ENCODE measurements at places on chromosomes 6 and 20.

DNA sequence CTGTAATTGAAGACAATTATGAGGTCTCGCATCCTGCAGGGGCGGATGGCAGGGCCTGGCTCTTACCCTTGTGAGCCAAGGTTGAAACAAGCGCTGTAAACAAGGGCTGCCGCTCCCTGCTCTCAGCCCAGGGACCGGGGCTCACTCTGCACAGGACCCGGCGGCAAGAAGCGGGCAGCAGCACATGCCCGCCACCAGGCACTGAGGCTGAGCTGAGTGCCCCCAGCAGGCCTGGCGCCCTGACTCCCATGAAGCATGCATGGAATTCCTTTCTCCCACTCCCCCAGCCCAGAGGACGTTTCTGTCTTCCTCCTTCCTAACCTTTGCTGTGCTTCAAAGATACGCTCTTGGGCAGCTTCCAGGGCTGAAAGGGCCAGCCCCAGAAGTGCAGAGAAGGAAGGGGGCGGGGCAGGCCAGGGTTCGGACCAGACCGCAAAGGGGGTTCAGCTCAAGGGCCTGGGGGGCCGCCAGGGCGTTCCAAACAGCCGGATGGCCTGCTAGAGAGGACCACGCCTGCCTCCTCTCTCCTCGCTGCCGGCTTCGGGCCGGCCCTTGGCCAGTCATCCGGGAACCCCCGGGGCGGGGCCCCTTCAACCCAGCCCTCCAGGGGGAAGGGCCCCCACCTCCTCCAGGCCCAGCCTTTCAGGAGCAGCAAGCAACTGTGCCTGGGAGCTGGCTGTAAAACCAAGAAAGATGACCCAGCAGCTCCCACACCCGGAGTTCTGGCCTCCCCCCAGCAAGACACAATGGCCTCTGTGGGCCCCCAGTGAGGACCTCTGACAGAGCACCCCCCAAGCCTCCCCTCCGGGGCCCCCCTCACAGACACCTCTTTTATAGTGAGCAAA, 109.9 kb downstream of the NOL4L start:
- ATAC-seq: no peak

DNA sequence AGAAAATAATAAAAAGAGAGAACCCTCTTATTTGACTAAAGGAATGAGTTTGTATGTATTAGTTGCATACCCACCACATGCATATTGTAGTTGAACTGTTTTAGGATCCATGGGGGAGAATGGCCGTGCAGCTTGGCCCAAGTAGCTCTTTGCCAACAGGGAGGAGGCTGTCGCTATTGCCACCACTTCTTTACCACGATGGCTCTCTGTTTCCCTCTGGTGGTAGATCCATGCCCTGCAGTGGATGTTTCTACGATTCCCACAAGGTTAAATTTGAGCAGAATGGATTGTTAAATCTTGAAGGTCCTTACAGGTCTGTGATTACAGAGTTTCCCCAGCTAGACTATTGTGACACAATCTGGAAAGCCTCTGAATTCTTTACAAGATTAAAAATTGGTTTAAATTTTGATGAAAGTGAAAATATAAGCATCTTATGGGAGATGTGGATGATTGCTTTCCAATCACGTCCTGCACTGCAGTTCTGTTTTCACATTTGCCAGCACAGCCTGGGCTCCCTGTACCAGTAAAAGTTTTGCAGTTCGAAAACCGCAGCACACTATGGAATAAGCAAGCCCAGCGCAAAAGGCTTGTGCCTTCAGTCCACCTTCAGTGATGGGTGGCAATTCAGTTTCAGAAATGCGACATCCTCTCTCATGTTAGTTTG, 34.4 kb upstream of the FNDC1 start:
- peak; percentile 82 for ATAC-seq

DNA sequence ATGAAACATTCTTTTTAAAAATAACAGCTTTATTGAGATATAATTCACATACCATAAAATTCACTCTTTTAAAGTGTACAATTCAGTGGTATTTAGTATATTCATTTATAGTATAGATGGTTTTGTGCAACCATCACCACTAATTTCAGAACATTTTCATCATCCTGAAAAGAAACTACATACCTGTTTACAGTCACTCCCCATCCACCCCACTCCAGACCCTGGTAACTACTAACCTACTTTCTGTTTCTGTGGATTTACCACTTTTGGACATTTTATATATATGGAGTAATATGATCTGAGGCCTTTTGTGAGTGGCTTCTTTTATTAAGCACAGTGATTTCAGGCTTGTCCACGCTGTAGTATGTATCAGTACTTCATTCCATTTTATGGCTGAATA, 2.5 kb upstream of the TMEM217 start:
- ATAC-seq: peak; percentile 4

- no peak for ATAC-seq
These were observed 147.4 kb downstream of the ALDH8A1 start for GRCh38 chr6:134802426-134803058.

DNA sequence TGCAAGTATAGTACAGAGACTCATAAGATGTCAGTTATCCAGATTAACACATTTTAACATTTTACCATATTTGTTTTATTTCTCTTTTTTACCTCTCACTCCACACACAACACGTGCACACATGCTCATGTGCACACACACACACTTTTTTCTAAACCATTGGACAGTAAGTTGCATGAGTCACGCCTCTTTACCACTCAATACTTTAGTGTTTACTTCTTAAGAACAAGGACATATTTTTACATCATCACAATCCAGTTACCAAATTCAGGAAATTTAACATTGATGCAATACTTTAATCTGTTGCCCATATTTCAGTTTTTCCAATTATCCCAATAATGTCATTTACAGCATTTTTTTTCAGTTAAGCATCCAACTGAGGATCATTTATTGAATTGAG, 109.0 kb downstream of the RIN2 start:
- no peak for ATAC-seq

DNA sequence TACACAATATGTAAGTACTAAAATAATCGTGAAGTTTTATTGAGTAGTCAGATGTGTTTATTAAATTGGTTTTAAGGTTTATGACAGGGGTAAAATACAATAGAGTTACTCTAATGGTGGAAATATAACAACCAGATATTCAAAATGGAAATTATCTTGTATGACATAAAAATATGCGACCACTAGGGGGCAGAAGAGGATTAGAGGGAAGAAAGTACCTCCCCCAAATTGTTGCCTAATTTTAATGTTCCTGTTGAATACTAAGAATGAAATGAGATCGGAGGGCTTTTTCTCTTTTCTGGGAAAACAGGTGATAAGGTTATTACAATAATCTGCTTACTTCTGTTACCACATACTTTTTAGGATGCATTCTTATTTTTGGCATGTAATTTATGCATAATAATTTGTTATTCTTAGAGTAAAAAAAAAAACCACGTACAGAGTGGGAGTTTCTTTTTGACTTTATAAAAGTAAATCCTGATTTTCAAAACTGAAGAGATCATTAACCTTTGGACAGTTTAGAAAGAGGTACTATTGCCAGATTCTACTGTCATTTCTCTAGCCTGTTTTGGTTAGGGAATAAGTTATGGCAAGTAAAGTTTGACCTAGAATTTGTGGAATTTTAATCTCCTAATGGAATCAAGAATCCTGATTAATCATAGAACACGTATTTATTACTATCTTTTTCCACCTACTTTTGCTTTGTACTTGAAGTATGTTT, 159.2 kb downstream of the CD109 start:
- no peak for ATAC-seq

- no peak for ATAC-seq
These were observed 230.2 kb downstream of the PRKN start for GRCh38 chr6:162497389-162497788.

GRCh38 chr20:10217721-10218410, 764 bp upstream of the SNAP25 start:
- no peak for ATAC-seq

DNA sequence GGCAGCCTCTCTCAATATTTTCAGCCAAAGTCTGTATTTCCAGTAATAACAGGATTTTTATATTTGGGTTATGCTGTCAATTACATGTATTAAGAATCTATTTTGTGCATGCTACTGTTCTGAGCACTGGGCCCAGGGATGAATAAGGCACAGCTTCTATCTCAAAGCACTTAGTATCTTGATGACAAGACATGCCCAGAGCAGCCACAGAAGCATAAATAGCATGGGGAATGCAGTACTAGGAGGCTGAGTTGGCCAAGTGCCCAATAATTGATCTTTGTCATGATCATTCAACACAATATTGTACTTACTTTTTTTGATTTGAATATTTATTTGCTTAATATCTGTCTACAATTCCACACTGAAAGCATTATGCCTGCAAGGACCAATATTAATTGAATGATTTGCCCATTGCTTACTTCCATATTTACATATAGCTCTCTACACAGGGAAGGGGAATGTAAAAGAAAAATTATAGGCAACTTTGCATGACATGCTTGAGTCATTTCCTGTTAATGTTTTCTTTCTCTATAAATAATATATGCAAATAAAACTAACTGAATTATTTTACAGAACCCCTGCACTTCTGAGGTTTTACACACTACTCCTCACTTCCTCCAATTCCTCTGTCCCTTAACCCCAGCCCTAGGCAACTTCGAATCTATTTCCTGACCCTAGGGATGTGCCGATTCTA, 298.9 kb upstream of the BMP2 start:
- no peak for ATAC-seq

- no peak for ATAC-seq
These were observed 406 bp upstream of the TRIM26 start for GRCh38 chr6:30213667-30213956.

DNA sequence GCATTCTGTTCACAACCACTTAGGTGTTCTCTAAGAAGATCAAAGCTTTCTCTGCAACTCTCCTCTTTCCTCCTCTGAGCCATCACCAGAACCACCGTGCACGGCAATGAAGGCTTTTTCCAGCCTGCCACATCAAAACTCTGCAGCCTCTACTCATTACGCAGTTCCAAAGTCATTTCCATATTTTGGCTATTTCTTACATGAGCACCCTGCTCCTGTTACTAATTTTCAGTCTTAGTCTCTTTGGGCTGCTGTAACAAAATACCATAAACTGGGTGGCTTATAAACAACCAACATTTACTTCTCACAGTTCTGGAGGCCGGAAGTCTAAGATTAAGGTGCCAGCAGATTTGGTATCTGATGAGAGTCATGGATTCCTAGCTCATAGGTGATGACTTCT, 70.4 kb upstream of the THBS2 start:
- ATAC-seq: no peak

DNA sequence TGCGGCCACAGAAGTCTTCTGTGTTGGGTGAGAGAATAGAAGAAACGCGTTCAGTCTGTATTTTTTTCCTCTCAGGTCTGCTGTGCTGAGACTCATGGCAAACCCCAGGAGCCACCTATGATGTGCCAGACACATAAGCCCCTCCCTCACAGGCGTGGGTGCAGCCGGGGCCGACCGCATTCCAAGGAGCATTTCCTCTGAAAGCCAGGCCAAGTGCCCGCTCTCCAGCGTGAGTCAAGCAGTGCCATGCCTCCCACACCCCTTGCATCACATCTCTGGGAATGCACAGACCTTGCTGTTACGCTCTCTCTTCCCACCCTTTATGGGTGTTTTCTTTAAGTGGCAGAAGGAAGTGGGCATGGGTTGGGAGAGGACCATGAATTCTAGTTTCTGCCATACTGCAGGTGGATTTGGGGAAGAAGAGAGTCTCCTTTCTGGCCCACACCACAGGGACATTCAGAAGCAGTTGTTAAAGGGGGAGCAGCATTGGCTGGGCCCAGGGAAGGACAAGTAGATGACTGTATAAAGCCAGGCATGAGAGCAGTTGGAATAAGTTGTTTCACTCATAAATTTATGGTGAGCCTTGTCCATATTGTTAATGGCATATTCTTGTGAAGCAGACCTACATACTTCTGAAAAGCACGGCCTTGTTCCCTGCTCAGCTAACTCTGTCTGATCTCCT, 37.1 kb upstream of the TFAP2A start:
- no peak for ATAC-seq

GRCh38 chr20:33434434-33434833, 9.1 kb downstream of the SNTA1 start:
- no peak for ATAC-seq

GRCh38 chr20:49905415-49906091, 9.8 kb downstream of the SPATA2 start:
- no peak for ATAC-seq

- no peak for ATAC-seq
These were observed 117.6 kb downstream of the EPB41L2 start for GRCh38 chr6:130945401-130945919.

Data from activated CD4-positive, CD25-positive, alpha-beta regulatory T cell treated with anti-CD3 and anti-CD28 coated beads, Interleukin-2, amount 50 U/mL, for 24 hours (primary cell).